ENCODE measurements at places on chromosomes 2 and 18. TPM values are rescaled to one million over a fixed set of nuclear protein-coding genes. Genes with fewer than 3 reads are reported as not detected.

GRCh38 chr18:9828506-9829396, 57.0 kb upstream of the TXNDC2 start:
- DNase-seq = no peak

The KCNJ3 gene
- 27.5 TPM for total RNA-seq

GRCh38 chr2:29783666-29784065, 137.7 kb downstream of the ALK start:
- no peak for DNase-seq

The CYRIA gene
- total RNA-seq = 7.2 TPM

DNA sequence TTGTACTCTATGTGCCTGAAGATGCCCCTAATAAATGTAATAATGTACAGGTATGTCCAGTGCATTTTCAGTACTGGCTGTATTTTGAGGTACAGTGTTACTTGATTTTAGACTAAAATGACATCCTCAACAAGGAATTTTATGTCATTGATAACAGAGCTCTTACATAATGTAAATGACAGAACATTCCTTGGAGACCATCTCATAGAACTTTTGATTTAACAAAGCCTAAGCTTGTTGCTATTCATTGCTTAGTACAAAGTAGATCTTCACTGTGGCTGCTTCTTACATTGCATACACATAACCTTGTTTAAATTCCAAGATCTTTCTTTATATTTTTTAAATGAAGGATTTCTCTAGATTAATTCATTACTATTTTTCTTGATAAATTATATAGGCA, 24.1 kb downstream of the DYNC1I2 start:
- no peak for DNase-seq

DNA sequence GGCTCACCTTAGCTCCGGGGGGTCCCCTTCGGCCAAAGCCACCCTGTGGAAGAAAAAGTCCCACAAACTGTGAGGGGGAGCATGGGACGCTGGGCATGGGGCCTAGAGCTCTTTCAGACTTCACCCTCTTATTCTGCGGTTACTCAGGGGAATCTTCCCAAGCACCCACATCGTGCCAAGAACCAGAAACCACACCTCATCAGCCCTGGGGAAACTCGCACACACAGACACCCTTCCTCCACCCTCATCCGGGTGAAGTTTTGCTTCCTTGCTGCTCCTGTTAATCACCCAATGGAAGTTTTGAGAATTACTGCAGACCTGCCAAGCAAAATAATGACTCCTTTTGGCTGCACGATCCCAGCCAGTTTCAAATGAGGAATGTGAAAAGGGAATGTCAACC, 59.1 kb downstream of the COL6A3 start:
- peak; percentile 67 for DNase-seq

GRCh38 chr18:23614891-23615290, 28.6 kb upstream of the NPC1 start:
- no peak for DNase-seq

The C2orf68 gene
- total RNA-seq = 21.3 TPM

- DNase-seq = peak; percentile 90
Observed at GRCh38 chr18:3593904-3594759, 144.2 kb downstream of the TGIF1 start.

DNA sequence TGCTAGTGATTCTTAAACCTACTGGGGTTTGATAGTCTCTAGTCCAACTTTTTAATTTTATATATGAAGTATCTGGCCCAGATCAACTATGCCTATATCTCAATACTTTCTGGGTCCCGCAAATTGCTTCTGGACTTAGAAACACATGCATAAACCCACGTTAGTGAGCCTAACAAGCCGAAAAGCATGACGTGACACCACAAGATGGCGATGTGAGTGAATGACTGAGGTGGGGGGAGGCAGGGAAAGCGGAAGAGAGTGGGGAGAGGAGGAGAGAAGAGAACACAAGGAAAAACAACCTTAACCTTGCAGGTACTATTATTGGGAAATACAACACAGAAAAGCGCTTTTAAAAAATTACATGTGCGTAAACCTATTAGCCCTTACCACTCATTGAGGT, 13.8 kb downstream of the PDIA6 start:
- DNase-seq = no peak

The DPP10 gene
- total RNA-seq = 0.38 TPM

GRCh38 chr2:164879901-164880535, 38.4 kb upstream of the COBLL1 start:
- no peak for DNase-seq

DNA sequence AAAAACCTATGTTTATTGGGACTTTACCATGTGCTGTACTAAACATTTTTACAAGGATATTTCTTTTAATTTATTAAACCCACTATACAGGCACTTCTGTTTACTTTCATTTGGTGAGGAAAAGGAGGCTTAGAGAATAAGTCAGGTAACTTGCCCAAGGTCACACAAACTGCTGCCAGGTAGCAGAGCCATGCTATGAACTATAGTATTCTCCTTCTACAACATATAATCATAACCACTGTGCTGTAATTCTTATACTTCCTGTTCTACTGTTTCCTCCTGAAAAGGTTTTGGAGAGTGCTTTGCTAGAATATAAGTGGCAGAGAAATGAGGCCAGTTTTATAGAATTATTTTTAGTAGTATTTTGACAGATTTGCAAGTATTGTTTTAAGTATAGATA, 29.5 kb downstream of the SLC39A10 start:
- no peak for DNase-seq

- DNase-seq = no peak
Observed at GRCh38 chr2:74584088-74584645, 29.6 kb downstream of the DOK1 start.

The SOWAHC gene
- 3.2 TPM for total RNA-seq

- DNase-seq = no peak
Observed at GRCh38 chr2:40485318-40485717, 33.4 kb upstream of the SLC8A1 start.
